ENCODE measurements at places on chromosomes 6 and 20.

DNA sequence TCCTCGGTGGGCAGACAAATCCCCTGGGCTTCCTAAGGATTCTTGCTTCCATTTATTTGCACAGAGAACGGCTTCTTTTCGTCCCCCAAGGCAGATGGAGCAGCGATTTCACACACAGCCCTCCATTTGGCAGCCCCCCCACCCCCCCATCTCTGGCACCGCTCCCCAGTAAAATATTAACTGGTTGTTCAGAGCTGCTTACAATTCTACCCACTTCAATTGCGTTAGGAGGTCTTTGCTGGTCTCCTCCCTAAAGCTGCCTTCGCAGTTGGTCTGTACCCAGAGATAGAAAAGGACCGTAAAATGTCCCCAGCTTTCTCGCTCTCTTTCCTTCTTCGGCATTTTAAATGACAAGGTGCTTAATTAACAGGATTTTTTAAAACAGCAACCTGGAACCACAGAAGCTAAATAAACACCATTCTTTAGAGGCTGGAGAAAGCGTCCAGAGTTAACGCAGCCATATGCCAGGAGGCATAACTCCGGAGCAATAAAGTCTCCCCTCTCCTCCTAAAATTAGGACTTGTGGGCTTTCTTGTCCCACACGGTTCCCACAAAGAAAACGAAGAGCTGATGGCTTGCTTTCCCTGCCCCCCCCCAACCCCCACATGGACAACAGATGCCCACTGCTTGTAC is 1.7 kb upstream of the ZMYND8 start:
- no peak for DNase-seq

- DNase-seq: no peak
Measured at GRCh38 chr20:40232756-40233155, 456.3 kb downstream of the MAFB start.

- DNase-seq: no peak
Measured at GRCh38 chr20:58192567-58192966, 35.9 kb downstream of the ANKRD60 start.

DNA sequence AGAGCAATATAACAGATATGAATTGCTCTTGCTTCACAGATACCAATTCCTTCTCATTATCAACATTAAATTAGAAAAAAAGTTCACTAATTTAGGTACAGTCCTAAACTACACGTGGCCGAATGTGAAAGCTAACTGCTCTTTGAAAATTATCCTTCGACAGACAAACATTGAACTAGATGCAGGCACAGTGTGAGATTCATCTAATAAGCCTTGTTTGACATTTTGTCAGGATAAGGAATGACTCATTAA is 1.1 kb downstream of the FAM184A start:
- DNase-seq: no peak

- DNase-seq: no peak
Measured at GRCh38 chr6:164051427-164051826, 636.9 kb downstream of the QKI start.

GRCh38 chr6:127391094-127391953 is 47.9 kb upstream of the ECHDC1 start:
- DNase-seq: no peak

DNA sequence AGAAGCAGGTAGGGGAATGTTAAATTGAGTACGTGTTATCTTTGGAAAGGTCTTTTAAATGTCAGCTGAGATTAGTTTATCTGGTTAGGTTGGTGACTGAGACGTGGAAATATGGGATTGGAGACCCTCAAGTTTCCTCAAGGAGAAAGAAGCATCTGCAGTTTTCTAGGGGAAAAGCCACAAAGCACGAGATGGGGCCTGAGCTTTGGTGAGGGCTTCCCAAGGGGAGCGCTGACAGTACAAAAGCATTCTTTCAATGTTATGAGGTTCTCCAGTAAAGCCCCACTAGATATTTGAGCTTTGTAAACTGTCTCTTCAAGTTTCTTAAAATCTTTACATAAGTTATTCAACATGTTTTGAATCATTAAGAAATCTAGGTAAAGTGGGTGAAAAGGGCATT is 19.6 kb upstream of the HS3ST5 start:
- no peak for DNase-seq

DNA sequence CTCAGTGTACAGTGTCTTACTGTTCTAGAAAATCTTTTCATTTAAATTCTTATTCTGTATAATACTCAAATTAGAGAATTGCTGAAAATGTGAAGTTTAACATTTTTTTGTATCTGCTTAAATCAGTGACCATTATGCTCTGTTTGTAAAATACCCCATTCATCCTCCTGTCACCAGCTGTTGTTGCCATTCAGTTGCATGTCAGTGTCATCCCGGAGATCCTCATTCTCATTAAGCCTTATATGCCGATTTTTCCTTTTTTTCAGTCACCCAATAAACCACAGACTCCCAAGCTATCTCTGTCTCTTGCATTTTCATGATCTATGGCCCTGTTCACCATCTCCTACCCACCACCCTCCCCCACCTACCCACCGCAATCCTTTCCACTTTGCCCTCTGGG is 20.4 kb downstream of the GTF2H5 start:
- no peak for DNase-seq
